ENCODE measurements at places on chromosomes 13 and 19.

- H3K4me3 ChIP-seq = no peak overlapping the region
- no peaks in the 10 kb centered on the region for H3K36me3 ChIP-seq
- no peak for DNase-seq
- H3K4me1 ChIP-seq = no peaks in the 10 kb centered on the region
- H3K27ac ChIP-seq = no peak overlapping the region
Measured at GRCh38 chr19:30880151-30880550, 469.1 kb downstream of the TSHZ3 start.

DNA sequence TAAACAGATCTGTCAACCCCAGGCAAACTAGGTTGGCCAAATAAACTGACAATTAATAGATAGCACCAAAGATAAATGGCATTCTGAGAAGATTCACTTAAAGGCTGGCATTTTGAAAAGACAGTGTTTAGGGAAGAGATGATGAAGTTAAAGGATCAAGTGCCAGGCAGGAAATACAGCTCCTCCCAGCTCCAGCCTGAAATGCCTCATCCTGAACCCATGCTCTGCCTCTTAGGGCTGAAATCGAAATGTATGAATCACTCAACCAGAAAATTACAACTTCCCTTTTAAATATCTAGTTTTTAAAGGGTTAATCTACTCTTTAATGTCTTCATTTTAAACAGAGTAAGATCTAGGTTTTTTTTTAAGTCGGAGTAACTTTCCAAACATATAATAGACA lies 171.2 kb upstream of the UBL3 start:
- H3K27me3 ChIP-seq = peaks cover 2% of the 10 kb centered on the region
- no peak overlapping the region for H3K4me3 ChIP-seq
- H3K4me1 ChIP-seq = no peaks in the 10 kb centered on the region
- no peaks in the 10 kb centered on the region for H3K36me3 ChIP-seq
- DNase-seq = no peak

GRCh38 chr19:47215581-47215980 lies 15.4 kb downstream of the BBC3 start:
- no peak overlapping the region for H3K4me3 ChIP-seq
- H3K27me3 ChIP-seq = no peaks in the 10 kb centered on the region
- no peak overlapping the region for H3K27ac ChIP-seq
- H3K4me1 ChIP-seq = peaks cover 7% of the 10 kb centered on the region
- H3K36me3 ChIP-seq = peaks cover 7% of the 10 kb centered on the region

GRCh38 chr13:31191748-31192147 lies 8.0 kb upstream of the B3GLCT start:
- DNase-seq = no peak
- H3K4me1 ChIP-seq = no peaks in the 10 kb centered on the region
- no peak overlapping the region for H3K4me3 ChIP-seq
- H3K36me3 ChIP-seq = no peaks in the 10 kb centered on the region
- H3K27me3 ChIP-seq = peaks cover 8% of the 10 kb centered on the region

- H3K27ac ChIP-seq = no peak overlapping the region
- H3K36me3 ChIP-seq = peaks cover 2% of the 10 kb centered on the region
- peaks cover 12% of the 10 kb centered on the region for H3K4me1 ChIP-seq
- no peaks in the 10 kb centered on the region for H3K27me3 ChIP-seq
Measured at GRCh38 chr19:48806518-48806817, 4.4 kb downstream of the BCAT2 start.

DNA sequence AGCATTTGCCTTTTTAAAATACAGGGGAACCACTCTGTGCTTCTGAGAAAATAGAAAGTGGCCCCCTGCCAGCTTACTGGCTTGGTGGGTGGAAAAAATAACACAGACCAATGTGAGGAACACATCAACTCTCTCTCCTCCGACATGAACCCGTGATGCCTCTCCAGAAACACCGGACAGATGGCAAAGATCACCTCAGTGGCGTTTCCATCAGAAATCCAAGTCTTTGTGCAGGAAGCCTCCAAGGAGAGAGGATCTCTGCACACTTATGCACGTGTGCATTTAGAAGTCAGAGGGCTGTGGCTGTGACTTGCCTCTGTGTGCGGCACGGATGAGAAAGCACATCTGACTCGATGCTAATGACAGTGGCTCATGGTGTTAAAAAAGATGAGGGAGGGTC lies 112.3 kb upstream of the KLF12 start:
- H3K27me3 ChIP-seq = no peaks in the 10 kb centered on the region
- peaks cover 11% of the 10 kb centered on the region for H3K36me3 ChIP-seq
- peak overlapping the region; percentile 86 for H3K27ac ChIP-seq
- peaks cover 95% of the 10 kb centered on the region for H3K4me1 ChIP-seq
- DNase-seq = peak; percentile 46

DNA sequence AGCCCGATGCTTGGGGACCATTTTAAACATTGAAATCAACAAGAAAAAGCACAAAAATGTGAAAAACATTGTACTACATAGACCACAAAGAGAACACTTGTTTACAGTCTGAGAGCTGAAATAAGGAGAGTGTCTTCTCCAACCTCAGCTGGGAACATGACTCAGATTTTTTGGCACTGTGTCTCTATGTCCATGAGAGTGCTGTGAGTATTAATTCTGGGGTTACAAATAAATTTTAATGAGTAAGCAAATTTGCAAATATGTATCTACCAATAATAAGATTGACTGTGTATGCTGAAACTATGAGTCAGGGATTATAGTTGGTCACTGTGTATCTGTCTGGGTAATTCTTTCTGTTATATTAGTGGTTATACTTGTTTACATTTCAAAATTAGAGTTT lies 174.0 kb downstream of the DCT start:
- H3K27me3 ChIP-seq = no peaks in the 10 kb centered on the region
- H3K4me1 ChIP-seq = no peaks in the 10 kb centered on the region
- H3K4me3 ChIP-seq = no peak overlapping the region
- no peaks in the 10 kb centered on the region for H3K36me3 ChIP-seq

- no peaks in the 10 kb centered on the region for H3K36me3 ChIP-seq
- H3K27ac ChIP-seq = no peak within 1 kb of the TSS
- peaks cover 27% of the 10 kb centered on the region for H3K27me3 ChIP-seq
- no peak within 1 kb of the TSS for H3K4me3 ChIP-seq
Measured at GRCh38 chr19:46296722-46297461, at the start of gene HIF3A. Gene HIF3A, plus strand, starts transcription at chr19:46297042. Its CDS starts 35 bp downstream, at chr19:46297077.

DNA sequence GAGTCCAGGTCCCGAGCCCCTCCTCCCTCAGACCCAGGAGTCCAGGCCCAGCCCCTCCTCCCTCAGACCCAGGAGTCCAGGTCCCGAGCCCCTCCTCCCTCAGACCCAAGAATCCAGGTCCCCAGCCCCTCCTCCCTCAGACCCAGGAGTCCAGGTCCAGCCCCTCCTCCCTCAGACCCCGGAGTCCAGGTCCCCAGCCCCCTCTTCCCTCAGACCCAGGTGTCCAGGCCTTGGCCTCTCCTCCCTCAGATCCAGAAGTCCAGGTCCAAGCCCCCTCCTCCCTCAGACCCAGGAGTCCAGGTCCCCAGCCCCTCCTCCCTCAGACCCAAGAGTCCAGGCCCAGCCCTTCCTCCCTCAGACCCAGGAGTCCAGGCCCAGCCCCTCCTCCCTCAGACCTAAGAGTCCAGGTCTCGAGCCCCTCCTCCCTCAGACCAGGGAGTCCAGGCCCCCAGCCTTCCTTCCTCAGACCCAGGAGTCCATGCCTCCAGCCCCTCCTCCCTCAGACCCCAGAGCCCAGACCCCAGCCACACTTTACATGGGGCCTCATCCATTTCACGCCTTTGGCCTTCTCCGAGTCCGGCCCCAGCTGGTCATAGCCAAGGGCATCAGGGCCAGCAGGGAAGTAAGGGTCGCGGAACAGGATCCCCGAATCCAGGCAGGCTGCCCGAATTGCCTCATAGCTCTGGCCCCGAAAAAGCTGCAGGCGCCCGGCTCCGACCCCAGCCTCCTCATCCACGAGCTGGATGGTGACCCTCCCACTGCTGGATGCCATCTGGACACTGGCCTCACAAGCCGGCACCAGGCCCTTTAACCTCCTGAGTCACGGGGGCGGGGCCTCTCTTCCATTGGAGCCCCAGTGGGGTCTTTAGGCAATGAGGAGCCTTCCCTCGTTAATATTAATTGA lies 628 bp downstream of the CAPN12 start:
- no peak overlapping the region for H3K4me3 ChIP-seq
- no peak overlapping the region for H3K27ac ChIP-seq
- no peaks in the 10 kb centered on the region for H3K27me3 ChIP-seq

DNA sequence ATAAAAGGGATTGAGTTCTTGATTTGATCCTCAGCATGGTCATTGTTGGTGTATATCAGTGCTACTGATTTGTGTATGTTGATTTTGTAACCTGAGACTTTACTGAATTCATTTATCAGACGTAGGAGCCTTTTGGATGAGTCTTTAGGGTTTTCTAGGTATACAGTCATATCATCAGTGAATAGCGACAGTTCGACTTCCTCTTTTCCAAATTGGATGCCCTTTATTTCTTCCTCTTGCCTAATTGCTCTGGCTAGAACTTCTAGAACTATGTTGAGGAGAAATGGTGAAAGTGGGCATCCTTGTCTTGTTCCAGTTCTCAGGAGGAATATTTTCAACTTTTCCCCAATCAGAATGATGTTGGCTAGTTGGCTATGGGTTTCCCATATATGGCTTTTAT lies 27.0 kb downstream of the POMP start:
- no peak for DNase-seq
- no peak overlapping the region for H3K27ac ChIP-seq
- H3K4me1 ChIP-seq = no peaks in the 10 kb centered on the region
- no peak overlapping the region for H3K4me3 ChIP-seq

- peaks cover 63% of the 10 kb centered on the region for H3K4me1 ChIP-seq
- peak overlapping the region; percentile 98 for H3K27ac ChIP-seq
- peak; percentile 85 for DNase-seq
- H3K36me3 ChIP-seq = peaks cover 40% of the 10 kb centered on the region
- peak overlapping the region; percentile 97 for H3K4me3 ChIP-seq
- no peaks in the 10 kb centered on the region for H3K27me3 ChIP-seq
Measured at GRCh38 chr19:48965806-48966540, 864 bp downstream of the FTL start.

DNA sequence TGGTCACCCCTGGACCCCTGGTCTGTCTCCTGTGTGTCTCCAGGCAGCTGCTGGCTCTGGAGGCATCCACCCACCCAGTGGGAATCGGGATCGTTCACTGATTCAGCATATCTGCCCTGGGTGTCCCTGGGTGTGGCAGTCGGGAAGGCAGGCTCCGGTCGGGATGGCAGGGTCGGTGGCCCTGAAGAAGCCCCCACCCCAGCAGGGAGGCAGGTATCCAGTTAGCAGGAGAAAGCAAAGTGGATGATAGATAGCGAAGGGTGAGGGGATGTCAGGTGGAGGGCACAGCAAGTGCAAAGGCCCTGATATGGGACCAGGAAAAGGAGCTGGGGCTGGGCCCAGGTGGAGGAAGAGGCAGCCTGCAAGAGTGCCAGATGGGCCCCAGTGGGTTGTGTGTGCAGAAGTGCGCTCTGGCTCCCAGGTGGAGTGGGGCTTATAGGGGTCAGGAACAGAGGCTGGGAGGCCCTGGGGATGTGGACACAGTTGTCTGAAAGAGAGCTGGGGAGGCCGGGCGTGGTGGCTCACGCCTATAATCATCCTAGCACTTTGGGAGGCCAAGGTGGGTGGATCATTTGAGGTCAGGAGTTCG lies 2.3 kb downstream of the SSBP4 start:
- peaks cover 6% of the 10 kb centered on the region for H3K36me3 ChIP-seq
- H3K27ac ChIP-seq = peak overlapping the region; percentile 78
- H3K4me1 ChIP-seq = peaks cover 66% of the 10 kb centered on the region
- peaks cover 16% of the 10 kb centered on the region for H3K27me3 ChIP-seq

DNA sequence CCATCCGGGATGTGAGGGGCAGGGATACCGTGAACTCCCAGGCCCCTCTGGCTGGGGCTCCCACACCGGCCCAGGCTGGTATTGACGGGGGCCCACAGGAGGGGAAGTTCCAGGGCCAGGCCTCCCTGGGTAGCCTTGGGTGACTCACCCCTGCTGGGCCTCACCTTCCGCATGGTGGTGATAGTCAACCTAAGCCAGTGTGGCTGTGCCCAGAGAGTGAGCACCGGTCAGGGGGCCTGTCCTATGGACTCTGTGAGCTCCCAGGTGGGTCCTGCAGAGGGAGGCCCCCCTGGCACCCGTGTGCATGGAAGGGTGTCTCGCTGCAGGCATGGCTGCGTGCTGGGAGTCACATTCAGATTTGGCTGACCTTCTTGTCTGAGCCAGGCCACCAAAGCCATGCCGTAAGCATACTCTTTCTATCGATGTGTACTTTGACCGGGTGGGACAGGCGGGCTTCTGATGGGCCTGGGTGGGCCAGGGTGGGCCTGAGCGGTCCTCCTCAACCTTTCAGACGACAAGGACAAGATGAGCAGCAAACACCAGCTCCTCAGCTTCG lies 27.6 kb downstream of the DHX34 start:
- H3K27me3 ChIP-seq = no peaks in the 10 kb centered on the region
- H3K36me3 ChIP-seq = peaks cover 30% of the 10 kb centered on the region
- H3K27ac ChIP-seq = no peak overlapping the region
- peaks cover 12% of the 10 kb centered on the region for H3K4me1 ChIP-seq
- no peak for DNase-seq
- no peak overlapping the region for H3K4me3 ChIP-seq

DNA sequence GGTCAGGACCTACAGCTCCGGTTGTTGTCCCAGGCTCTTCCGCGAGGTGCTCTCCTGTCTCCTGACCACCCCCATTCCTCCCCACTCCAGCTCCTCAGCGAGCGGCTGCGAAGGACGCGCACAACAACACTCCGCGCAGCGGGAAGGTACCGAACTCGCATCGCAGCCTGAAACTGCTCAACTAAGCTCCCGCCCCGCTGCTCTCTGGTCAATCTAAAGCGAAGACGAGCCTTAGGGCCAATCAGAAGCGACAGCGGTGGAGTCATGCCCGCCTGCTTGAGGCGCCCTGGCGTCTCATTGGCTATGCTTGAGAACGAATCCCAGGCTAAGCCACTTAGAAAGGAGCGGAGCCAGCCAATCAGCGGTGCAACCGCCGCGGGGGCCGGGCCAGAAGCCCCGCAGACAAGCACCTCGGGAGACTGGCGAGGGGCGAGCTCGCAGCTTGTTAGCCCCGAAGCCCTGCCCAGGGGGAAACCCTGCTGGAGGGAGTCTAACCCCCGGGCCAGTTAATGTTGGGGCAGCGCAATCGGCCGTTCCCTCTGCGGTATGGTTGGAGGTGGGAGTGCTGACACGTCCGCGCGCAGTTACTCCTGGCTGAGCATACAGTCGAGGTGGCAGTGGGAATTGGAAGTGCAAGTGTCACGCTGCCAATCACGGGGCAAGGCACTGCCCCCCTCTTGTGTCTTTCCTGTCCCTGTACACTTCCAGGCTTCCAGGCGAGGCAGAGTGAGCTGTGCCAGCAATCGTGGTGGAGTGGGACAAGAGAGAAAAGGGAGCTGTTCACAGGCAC lies 1.9 kb upstream of the ZBTB32 start:
- H3K36me3 ChIP-seq = peaks cover 2% of the 10 kb centered on the region
- peaks cover 22% of the 10 kb centered on the region for H3K4me1 ChIP-seq
- H3K4me3 ChIP-seq = peak overlapping the region; percentile 89

- no peak overlapping the region for H3K4me3 ChIP-seq
- H3K27ac ChIP-seq = no peak overlapping the region
- no peaks in the 10 kb centered on the region for H3K27me3 ChIP-seq
- H3K36me3 ChIP-seq = peaks cover 39% of the 10 kb centered on the region
- peaks cover 4% of the 10 kb centered on the region for H3K4me1 ChIP-seq
- DNase-seq = no peak
Measured at GRCh38 chr19:17767559-17767958, 16.3 kb downstream of the FCHO1 start.

GRCh38 chr13:90618133-90618532 lies 729.4 kb upstream of the MIR17HG start:
- H3K4me3 ChIP-seq = no peak overlapping the region
- no peaks in the 10 kb centered on the region for H3K4me1 ChIP-seq
- no peaks in the 10 kb centered on the region for H3K27me3 ChIP-seq
- H3K36me3 ChIP-seq = no peaks in the 10 kb centered on the region
